NCI-H1694 (cell line): ENCODE measurements at places on chromosomes 11 and 22.

- DNase-seq = no peak
These were observed 383.2 kb upstream of the ARHGAP42 start for GRCh38 chr11:100303897-100304296.

- DNase-seq = no peak
These were observed 151.8 kb upstream of the GRIA4 start for GRCh38 chr11:105458071-105458470.

DNA sequence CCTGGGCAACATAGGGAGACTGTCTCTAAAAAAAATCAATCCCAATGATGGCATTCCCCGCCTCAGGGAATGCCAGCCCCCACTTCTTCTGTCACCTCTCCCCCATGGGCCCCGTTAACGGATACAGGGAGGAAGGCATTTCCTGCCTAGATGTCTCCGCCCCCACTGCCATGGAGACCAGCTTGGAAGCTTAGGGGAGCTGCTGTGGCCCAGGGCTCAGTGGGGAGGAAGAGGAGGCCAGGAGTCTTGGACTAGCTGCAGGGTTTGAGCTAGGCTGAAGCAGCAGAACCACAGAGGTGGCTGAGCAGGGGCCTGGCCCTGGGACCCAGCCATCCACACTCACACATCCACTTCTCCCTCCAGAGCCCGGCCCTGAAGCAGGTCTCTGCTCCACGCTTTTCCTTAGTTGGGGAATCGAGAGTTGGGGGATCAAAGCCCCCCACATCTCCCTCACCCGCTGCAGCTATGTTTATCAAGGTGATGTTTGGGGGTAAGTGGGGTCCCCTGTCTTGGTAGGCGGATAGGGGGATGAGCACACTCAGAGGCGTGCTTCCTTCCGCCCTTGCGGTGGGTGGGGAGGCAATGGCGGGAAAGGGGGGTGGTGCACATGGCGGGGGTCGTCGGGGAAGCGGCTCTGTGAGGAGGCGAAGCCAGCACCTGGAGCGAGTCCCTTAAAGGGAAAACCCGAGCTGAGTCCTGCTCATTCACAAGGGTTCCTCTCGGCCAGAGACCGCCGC, at the start of gene C22orf15:
C22orf15 (plus strand) TSS at position 149 of the 737 bp plus-strand sequence; CDS start at position 466, 317 bp downstream.
- no peak for DNase-seq

- DNase-seq = no peak
These were observed 104.3 kb downstream of the TMEM135 start for GRCh38 chr11:87141980-87142514.

DNA sequence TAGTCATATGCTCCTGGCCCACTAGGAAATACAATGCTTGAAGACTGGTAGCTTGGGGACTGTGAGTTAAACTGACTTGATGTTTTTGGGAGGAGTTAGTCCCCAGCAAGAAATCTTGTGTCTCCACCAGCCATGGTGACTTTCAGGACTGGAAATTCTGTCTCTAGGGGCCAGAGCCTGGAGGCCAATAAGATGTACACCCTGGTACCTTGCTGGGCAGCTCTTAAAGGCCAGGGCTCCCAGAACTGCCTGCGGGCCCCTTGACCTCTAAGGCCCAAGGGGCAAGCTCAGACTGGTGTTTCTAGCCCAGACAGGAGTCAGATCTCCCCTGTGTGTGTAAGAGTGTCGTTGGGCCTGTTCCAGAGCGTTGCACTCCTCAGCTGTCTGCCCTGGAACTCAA, 128.7 kb upstream of the C11orf58 start:
- no peak for DNase-seq

- DNase-seq = no peak
These were observed 80.8 kb downstream of the SHANK2 start for GRCh38 chr11:71171576-71171975.

DNA sequence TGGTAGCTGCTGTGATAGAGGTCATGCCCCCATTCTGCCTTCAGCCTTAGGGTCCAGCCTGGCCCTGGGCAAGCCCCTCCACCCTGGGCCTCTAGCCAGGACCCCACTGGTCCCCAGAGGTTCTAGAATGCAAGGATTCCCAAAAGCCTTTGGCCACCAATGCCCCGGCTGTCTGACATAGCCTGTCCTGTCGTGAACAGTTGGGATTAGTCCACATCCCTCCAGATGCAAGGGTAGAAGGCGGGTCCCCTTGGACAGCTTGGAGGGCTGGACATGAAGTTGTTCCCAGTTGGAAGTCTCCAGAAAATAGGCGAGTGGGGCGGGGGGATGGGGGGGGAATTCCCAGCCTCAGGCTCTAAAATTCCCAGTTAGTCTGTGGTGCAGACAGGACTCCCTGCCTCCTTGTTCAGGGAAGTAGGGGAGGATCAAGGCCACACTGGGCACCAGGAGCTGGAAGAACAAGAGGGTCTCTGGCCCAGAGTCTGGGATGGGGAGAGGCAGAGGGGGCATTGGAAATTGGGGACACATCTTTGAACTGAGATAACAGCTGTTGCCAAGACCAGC, 5.2 kb upstream of the ADORA2A start:
- DNase-seq = no peak

DNA sequence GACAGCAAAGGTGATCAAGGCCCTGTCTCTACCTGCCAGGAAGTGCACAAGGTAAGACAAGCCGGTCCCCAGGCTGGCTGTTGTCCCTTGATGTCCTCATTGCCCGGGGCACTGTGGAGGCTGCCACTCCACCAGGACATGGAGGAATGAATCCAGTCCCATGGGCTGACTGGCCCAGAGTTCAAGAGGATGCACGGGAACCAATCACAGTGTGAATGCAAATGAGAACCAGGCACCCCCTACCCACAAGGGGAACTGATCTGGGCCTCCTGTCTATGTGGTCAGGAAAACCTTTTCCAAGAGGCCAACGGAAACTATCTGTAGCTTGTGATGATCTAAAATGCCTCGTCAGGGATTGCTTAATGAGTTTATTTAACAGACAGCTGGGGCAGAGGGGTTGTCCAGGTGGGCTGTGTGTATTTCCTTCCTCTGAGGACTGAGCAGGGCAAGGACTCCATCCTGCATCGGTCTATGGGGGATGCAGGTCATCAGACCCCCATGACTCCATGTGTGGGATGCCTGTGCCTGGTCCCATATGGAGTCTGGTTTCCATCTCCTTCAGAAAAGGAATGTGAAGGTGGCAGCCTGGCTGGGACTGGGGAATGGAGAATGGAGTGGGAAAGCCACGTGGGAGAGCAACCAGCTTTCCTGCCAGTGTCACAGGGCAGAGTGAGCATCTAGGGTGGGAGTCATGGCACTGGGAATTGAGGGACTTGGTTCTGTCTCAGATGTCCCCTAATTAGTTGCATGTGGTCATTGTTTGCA, 60.5 kb downstream of the CD82 start:
- DNase-seq = no peak

GRCh38 chr11:19460718-19461405, 220.1 kb upstream of the E2F8 start:
- peak; percentile 78 for DNase-seq

- no peak for DNase-seq
These were observed 6.6 kb upstream of the TEAD1 start for GRCh38 chr11:12667646-12668045.

GRCh38 chr11:114605370-114605769, 9.8 kb upstream of the NXPE4 start:
- DNase-seq = no peak

DNA sequence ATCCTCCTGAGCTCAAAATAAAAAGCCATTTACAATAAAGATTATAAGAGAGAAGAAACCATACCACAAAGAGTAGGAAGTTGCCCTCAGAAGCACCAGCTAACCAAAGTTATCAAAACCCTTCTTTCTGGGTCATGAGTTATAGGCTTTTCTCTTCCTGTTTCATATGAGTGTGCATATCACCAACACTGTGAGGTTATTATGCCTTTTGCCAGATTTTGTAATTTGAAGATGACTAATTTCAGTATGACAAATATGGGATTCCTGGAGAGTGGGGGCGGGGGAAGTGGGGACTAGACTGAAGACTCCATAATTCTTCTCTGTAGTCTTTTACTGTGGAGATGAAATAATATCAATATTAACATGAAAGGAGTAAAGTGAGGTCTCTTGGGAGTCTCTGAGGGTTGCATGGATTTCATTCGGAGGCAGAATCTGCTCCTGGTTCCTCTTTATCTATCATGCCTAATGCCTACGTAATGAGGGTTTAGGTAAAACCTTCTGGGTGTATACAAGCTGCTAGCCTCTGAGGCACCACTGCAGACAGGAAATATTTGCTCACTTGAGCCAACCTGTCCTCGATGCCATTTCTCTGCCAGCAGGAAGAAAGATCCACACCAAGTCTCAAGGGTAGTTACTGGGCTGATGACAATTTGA, 2.1 kb downstream of the LPXN start:
- DNase-seq = no peak

DNA sequence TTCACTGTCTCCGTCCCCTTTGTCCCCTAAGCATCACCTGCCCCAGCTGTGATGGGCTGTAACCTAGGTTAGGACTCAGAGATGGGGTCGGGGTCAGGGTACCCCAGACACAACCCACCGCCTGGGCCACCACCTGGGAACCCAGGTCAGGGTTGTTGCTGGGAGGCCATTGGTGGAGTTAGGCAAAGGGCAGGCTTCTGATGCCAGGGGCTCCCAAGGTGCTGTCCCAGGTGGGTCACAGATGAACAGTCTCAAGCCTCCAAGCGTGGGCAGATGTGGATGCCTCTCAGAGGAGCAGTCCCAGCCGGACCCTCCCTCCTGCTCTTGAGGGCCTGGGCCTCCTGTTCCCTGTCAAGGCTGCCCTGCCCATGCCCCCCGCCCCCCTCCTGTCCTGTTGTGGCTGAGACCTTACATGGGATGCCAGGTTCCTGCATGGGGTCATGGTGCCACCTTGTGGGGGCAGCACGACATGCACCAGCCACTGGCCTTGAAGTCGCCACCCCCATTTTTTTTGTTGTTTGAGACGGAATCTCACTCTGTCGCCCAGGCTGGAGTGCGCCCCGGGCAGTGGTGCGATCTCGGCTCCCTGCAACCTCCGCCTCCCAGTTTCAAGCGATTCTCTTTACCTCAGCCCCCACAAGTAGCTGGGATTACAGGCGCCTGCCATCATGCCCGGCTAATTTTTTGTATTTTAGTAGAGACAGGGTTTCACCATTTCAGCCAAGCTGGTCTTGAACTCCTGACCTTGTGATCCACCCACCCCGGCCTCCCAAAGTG, 12.1 kb downstream of the GATD1 start:
- DNase-seq = peak; percentile 29

- DNase-seq = no peak
These were observed 26.4 kb downstream of the AMOTL1 start for GRCh38 chr11:94794287-94795168.

DNA sequence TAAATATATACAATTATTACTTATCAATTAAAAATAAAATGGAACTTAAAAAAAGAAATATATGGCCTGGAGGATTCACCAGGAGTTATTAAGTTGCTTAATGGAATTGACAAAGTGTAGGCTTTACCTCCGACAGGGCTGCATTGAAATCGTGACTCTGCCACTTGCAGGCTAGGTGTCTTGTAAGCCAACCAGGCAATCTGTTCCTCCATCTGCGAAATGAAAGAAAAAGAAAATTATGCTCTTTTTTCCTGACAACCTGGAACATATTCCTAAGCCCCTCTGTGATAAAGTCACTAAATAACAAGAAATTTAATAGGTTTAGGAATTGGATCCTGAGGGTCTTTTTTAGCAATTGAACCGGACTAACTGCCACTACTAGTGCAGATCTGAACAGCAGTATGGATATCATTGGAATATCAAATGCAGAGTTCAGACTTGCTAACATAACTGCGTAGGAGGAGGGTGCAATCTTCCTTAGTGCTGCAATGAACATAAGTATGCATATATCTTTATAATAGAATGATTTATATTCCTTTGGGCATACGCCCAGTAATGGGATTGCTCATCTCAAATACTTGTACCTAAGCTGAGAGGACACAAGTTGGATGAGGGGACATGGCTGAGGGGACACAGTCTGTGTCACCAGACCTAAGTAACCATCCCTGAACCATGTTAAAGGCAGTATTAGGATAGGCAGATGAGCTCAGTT, 42.5 kb upstream of the CEP126 start:
- DNase-seq = no peak

GRCh38 chr11:72818971-72819370, 4.8 kb downstream of the ATG16L2 start:
- DNase-seq = no peak

DNA sequence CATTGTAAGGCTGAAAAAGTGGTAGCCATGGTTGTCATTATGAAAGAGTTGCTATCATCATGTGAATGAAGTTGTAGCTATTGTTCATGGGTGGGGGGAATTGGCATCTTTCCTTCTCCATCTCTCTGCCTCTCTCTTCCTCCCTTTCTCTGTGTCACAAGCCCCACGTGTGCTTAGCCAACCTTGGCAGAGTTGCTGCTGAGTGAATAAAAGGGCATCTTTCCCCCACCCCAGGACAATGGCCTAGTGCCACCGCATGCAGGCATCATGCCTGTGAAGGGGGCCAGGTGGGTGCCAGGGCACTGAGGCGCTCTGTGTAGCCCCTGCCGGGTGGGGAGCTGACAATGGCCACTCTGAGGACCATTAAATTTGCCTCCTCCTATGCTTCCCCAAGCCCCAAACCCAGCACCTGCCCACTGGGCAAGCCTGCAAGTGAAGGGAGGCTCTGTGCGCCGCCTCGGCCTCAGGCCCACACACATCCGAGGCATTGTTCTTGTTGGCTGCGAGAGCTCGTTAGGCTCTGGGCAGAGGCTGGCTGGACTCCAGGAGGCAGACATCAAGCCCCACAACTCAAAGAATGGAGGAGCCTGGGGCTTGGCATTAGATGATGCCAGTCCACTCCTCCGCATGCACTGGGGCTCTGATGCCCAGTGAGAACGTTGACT, 103.9 kb downstream of the SEZ6L start:
- no peak for DNase-seq

- DNase-seq = no peak
These were observed 89.7 kb downstream of the ZC3H12C start for GRCh38 chr11:110182886-110183285.

GRCh38 chr11:129945373-129945772, 50.0 kb upstream of the NFRKB start:
- no peak for DNase-seq

GRCh38 chr11:92277871-92278270, 53.3 kb downstream of the FAT3 start:
- DNase-seq = no peak

GRCh38 chr11:124608147-124608546, 3.1 kb upstream of the PANX3 start:
- DNase-seq = no peak

GRCh38 chr11:22555881-22556280, 69.7 kb downstream of the FANCF start:
- no peak for DNase-seq

GRCh38 chr11:70630816-70631623, 232.7 kb downstream of the CTTN start:
- DNase-seq = no peak

- DNase-seq = no peak
These were observed 101.4 kb upstream of the OR9G4 start for GRCh38 chr11:56849852-56850251.

DNA sequence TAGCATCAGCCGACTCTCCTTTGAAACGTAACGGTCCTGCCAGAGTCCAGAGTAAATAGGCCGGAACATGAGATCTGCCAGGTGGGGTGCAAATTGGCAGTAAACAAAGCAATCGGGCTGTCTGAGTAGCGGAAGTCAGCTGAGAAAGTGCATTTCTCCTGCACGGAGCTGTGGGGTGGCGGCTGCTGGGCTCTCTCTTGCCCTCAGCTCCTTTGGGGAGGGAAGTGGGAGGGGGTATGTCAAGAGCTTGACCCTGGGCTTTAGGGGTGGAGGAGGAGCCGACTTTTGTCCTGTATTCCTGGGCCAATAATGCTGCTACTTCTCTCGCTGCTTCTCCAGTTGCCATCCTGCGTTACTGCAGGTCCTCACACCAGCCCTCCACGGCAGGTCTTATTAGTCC, 11.6 kb downstream of the GRIK4 start:
- DNase-seq = no peak

- DNase-seq = no peak
These were observed 539 bp upstream of the SLC36A4 start for GRCh38 chr11:93198215-93198845.

GRCh38 chr11:2570841-2571597, 126.2 kb downstream of the KCNQ1 start:
- DNase-seq = no peak
